ENCODE measurements at places on chromosomes 6 and 20.

DNA sequence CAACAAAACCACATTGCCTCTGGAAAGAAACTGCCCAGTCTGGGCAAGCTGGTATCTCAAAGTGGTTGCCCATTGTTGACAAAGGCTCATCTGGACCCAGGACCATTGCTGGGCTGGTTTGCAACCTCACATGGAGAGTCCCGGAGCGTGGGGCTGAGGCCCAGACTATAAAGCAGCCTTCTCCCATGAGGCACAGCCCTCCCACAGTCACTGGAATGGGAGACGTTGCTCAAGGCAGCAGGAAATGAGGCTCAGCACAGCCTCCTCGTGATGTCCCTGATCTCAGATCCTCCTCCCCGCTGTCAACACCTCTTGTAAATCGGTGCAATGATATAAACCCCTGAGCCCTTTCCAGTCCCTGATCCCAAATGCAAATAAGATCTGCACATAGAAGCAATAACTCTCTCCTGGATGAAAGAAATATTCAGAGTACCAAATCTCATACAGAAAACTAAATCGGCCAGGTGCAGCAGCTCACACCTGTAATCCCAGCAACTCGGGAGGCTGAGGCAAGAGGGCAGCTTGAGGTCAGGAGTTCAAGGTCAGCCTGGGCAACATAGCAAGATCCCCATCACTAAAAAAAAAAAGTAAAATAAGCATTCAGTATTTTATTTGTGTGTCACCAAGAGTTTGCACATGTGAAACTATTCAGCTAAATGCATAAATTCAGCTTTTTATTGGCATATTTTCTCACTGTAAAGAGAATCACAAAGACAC lies 103.0 kb upstream of the RREB1 start:
- DNase-seq: no peak

GRCh38 chr6:12047304-12047703 lies 35.2 kb downstream of the HIVEP1 start:
- DNase-seq: no peak

- DNase-seq: no peak
Observed at GRCh38 chr6:90650041-90650940, 63.4 kb upstream of the MAP3K7 start.

GRCh38 chr20:51562332-51563173 lies 20.0 kb upstream of the NFATC2 start:
- DNase-seq: peak; percentile 28

GRCh38 chr20:10864076-10864672 lies 190.4 kb upstream of the JAG1 start:
- no peak for DNase-seq

GRCh38 chr6:12051861-12052368 lies 39.8 kb downstream of the HIVEP1 start:
- DNase-seq: no peak

- DNase-seq: no peak
Observed at GRCh38 chr6:107156617-107157016, 41.3 kb upstream of the BEND3 start.

DNA sequence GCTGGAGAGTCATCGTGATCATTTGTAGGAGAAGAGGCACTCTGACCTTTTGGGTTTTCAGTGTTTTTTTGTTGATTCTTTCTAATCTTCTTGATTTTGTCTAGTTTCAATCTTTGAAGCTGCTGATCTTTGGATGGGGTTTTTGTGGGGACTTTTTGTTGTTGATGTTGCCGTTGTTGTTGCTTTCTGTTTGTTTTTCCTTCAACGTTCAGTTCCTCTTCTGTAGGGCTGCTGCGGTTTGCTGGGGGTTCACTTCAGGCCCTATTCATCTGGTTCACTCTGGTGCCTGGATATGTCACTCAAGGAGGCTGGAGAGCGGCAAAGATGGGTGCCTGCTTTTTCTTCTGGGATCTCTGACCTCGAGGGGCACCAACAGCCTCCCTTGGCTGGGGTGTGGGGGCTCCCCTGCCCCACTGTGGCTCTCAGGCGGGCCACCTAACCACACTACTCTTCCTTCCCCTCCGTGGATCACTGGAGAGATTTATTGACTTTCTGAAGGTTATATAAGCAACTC lies 21.5 kb upstream of the TMEM244 start:
- DNase-seq: no peak

DNA sequence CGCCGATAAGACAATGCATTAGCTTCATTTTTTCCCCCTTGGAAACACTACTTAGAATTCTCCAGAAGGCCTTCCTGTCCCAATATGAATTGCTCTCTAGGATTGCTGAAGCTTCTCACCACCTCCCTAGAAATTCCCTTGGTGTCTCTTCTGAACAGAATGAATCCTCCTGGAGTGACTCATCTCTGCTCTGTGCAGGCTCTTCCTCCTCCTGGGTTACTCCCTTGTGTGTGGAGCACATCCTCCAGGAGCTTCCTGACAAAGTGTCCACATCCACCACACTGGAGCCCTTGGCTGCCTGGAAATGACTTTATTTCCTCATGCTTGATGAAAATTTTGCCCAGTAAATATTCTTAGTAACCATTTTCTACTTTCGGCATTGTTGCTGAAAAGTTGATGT lies 54.4 kb downstream of the DTNBP1 start:
- no peak for DNase-seq

- DNase-seq: no peak
Observed at GRCh38 chr6:44253307-44254101, 3.8 kb downstream of the SLC35B2 start.
